ENCODE measurements at places on chromosomes 6 and 20.

DNA sequence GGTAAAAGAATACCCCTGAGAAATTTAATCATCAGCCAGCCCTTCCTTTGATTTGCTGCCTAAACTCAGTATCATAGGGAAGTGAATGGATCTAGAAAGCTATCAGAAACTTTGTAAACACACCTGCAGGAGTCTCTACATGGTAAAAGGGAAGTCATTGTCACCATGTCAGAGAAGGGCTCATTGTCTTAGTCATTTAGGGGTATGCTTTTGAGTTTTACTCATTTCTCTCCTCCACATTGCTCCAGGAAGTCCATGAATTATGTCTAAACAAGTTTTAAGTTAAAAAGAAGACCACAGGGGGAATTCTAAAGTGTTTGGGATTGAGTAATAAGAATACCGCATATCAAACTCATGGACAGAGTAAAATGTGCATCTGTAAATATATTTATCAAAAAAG, 2.5 kb downstream of the SLC17A1 start:
- DNase-seq: no peak

- no peak for DNase-seq
Observed at GRCh38 chr6:41687501-41688175, 47.8 kb downstream of the TFEB start.

DNA sequence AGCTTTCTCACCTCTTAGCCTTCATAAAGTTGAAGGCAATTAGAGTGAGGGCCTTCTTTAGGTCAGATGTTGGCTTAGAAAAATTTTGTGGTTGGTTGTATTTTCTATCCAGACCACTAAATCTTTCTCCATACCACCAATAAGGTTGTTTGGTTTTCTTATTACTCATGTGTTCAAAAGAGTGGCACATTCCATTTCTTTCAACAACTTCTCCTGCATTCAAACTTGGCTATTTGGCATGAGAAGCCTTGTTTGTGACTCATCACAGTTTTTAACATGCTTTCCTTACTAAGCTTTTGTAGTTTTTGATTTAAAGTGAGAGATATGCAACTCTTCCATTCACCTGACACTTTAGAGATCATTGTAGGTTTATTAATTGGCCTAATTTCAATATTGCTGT, 949.6 kb downstream of the TBC1D32 start:
- DNase-seq: no peak

- no peak for DNase-seq
Observed at GRCh38 chr6:17493286-17493685, 99.9 kb downstream of the CAP2 start.

GRCh38 chr6:69973138-69973537, 106.8 kb downstream of the COL19A1 start:
- no peak for DNase-seq

DNA sequence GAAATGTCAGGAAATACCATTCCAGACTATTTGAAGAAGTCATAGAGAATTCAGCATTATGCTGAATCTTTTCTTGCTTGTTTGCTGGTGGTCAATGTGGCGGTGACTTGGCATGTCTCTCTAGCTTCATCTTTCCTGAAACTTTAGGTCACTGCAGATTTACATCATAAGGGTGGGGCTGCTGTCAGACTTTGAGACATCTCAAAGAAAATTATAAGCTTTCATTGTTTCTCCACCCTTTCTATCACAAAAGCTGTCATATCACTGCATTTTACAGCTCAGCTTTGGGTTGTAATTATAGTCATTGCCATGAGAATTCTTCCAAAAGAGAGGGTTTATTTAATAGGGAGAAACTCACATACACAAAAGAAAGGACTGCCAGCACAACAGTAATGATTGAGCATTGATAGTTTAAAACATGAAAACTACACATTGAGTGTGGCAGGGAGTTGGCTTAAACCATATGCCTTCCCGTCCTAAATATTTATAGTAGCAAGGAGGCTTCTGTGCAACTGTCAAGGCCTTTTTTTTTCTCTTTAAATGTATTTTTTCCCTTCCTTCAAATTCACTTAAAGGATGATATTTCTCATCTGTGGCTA, 44.7 kb upstream of the LRRC1 start:
- no peak for DNase-seq

DNA sequence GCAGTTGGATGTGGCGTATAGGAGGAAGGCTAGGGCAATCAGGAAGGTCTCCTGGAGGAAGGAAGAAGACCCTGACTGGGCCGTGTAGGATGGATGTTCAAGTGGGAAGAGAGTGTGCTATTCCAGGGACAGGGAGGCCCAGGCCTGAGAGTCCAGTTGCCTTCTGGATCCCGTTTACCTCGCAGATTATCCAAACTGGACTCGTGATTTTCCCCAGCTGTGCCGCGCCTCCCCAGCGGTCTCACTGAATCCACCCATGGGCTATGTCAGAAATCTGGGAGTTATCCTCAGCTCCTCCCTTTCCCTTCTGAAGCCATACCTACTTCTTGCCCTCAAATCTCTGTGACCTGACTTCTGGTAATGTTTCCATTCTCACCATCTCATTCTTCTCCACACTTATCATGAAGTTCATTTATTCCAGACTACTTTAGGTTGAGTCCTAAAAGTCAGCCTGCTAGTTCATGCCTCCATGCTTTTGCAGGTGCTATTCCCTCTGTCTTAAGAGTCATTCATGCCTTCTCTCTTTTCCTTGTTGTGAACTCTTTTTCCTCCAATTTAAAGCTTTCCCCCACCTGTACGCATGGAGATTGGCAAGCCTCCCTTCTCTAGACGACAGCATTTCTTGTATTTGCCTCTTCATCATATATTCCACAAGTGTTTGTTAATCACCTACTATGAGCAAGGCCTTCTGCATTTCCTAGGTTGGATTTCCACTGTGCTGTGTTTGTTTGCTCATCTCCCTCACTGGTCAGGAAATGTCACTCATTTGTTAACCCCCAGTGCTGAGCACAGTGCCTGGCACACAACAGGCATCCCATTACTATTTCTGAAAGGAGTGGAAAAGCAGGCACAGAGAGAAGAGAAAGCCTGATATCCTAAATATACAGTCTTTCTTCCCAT, 2.7 kb downstream of the SDCBP2 start:
- no peak for DNase-seq

DNA sequence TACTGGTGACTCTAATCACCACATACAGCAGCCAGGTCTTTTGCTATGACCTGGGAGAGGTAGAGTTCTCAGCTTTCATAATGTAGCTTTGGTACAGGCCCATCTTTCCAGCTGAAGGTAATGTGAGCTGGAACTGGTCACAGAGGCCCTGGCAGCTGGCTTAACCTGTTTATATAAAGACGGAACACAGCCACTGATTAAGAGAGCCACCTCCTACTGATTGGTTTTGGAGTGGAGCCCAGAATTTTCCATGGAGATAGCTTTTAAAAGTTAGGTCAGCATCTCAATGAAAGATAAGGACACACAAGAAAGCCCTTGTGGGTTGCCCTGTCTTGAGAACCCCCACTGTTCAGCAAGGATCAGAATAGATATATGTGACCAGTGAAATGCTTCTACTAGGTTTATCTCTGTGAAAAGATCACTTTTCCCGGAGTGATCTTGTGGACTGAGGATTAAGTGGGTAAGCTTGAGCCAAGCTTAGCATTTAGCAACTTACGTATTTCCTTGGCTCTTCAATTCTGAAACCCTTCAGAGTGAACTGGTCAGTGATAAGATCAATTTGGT, 213.7 kb upstream of the CITED2 start:
- DNase-seq: no peak

- no peak for DNase-seq
Observed at GRCh38 chr20:47815416-47815806, 30.1 kb upstream of the SULF2 start.

- DNase-seq: no peak
Observed at GRCh38 chr6:2124260-2124709, 121.1 kb downstream of the GMDS start.

- DNase-seq: no peak
Observed at GRCh38 chr6:5133943-5134342, 48.8 kb downstream of the PPP1R3G start.

DNA sequence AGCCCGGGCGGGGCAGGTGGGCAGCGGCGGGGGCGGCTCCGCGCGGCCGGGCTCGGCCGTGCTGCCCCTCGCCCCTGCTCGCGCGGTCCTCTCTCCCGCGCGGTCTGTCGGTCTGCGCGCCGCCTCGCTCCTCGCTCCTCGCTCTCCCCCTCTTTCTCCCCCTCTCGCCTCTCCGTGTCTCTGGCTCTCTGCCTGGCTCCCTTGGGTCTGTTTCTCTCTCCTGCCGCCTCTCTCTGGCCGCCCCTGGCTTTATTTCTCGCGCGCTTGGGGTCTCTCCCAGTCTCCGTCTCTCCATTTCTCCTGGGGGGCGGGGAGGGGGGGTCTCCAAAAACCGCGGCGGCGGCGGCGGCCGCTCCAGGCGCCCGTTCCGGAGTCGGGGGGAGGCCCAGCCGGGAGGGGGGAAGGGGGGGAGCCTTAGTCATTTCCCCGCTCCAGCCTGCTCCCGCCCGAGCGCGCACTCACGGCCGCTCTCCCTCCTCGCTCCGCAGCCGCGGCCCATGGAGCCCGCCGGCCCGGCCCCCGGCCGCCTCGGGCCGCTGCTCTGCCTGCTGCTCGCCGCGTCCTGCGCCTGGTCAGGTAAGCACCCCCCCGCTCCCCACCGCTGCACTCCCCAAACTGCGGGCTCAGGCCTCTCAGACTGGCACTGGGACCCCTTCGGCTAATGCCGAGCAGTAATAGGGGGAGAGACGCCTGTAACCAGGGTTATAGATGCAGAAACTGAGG, at the start of gene SIRPA:
Gene SIRPA (plus strand): TSS at position 457 of the 723 bp plus-strand sequence. CDS start 41 bp downstream, at position 498.
- DNase-seq: no peak

DNA sequence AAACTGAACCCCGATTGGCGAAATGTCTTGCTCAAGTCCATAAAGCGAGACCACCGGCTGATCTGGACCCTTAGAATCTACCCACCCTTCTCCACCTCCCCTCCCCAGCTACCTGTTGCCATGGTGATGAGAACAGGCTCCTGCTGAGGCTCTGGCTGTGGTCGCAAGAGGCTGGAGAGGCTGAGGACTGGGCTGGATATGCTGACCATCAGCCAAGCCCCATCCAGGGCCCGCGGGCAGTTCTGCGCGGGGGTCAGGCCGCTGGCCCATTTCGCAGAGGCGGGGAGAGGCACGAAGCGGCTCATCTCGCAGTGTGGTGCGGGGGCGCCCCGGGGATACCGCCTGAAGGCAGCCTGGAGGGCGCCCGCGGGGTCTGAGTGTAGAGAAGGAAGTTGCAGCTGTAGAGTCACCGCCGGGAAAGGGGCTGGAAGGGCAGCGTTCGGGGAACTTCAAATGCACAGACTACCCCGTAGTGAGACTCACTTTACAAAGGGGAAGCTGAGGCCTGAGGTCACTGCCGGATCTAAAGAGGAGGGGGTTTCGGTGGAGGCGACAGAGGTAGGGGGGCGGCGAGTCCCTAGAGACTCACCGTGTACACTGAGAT, 671 bp downstream of the TAPBP start:
- DNase-seq: peak; percentile 31

DNA sequence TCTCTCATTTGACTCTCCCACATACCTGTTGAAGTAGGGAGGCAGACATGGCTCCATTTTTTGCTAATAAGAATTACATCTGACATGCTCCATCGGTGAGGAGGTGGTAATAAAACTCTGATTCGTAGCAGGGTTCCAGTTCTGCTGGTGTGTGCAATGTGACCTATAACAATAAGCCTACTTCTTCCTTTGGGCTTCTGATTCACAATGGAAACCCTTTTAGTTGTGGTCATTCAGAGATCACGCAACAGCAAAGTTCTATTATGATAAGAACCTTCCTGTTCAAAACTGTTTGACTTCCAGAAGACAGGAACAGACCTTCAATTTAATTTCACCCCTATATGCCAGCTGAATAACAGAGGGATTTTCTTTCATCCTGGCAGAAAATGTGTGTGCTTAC, 31.4 kb upstream of the GSTA4 start:
- DNase-seq: no peak

DNA sequence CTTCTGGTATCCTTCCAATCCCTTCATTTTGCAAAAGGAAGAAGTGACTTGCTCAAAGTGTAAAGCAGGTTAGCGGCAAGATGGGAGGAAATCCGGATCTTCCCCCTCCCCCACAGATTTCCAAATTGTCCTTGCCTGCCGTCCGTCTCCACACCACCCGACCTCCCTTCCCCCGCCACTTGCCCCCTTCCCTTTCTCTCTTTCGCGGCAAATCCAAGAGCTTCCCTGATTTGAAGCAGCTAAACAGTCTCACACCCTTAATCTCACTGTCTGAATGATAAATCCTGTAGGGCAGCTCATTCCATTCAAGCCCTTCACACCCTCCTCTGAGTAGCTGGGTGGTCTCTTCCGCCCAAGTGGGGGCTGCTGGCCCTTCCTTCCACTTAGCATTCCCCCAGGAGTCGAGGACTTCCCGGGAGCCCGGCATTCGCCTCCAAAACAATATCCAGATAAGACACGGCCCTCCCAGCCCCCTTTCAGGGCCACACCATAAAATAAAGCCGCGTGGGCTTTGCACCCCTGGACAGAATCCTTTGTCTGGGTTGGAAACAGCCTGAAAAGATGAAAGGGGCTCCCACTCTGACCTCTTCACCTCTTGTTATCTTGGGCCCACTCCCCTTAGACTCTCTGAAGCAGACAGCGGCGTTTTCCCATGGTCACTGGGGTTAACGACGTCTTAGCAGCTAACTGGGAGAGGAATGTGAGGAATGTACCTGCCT, 44.0 kb upstream of the PIM1 start:
- no peak for DNase-seq

DNA sequence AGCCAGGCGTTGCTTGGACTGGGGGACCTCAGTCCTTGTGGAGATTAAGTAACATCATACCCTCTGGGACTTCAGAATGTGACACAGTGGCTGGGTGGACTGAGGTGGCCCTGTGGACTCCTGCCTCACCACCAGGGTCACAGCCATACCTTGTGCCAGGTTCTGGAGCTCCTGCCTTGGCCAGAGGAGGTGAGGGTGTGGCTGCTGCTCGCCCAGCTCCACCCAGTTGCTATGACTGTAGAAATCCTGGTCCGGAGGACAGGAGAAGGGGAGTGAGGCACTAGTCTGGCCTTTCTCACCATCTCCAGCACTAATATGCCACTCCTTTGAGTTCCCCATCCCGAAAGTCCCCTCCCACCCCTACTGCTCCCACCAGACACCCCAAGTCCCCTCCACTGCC, 1.9 kb downstream of the VWA7 start:
- DNase-seq: no peak

GRCh38 chr6:97059473-97059872, 134.9 kb downstream of the KLHL32 start:
- peak; percentile 49 for DNase-seq

DNA sequence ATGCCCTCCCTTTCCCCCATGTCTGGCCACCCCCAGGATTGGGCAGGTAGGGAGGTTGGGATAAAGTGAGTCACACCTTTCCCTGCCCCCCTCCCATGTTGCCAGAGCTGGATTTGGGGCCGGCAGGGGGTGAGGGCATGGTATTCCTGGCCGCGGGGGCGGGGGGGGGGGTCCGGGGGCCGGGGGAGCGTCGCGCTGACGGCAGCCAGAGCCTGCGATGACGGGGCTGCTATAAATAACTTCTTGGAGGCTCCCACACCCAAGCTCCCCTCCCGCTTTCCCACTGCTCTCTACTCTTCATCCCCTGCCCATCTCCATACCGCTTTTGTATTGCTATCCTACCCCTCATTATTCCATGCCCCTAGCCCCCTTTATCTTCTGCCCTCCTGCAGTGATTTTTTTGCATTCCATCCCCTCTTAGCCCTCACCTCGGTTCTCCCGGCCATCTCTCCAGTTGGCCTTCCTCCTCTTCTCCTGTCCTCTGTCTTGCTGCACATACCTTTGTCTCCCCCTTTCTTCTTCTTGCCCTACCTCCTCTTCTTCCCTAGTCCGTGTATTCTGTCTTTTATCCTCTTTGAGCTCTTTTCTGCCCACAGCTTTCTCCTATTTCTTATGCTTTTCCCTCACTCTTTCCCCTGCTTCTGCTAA, 13.8 kb downstream of the SYNGAP1 start:
- DNase-seq: no peak

- DNase-seq: no peak
Observed at GRCh38 chr20:9180481-9181257, 111.8 kb downstream of the PLCB4 start.

All from CD4-positive, alpha-beta T cell treated with Interleukin-2 at 100 ng/mL for 4 hours (primary cell).